Activated T-helper 9 cell treated with anti-CD3 and anti-CD28 coated beads, Interleukin-2, amount 50 U/mL, for 16 hours (primary cell): ENCODE measurements at places on chromosomes 3 and 15.

DNA sequence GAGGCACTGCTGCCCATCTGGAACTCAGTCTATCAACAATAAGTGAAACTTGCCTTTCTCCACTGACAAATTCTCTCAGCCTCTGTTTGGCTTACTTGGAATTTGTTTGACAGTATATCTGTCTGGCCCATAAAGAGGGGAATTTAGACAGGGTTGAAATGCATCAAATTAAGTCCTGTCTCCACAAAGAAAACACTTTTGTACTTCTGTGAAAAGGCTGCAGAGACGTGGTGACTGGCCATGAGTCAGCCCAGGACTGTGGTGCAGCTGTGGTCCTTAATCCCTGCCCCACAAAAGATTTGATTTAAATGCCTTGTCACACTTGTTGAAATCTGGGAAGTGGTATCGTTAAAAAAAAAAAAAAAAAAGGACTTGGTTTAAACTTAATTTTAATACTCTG, 47.5 kb downstream of the RYR3 start:
- DNase-seq = no peak

- DNase-seq = no peak
Observed at GRCh38 chr3:14489641-14490040, 50.5 kb downstream of the GRIP2 start.

DNA sequence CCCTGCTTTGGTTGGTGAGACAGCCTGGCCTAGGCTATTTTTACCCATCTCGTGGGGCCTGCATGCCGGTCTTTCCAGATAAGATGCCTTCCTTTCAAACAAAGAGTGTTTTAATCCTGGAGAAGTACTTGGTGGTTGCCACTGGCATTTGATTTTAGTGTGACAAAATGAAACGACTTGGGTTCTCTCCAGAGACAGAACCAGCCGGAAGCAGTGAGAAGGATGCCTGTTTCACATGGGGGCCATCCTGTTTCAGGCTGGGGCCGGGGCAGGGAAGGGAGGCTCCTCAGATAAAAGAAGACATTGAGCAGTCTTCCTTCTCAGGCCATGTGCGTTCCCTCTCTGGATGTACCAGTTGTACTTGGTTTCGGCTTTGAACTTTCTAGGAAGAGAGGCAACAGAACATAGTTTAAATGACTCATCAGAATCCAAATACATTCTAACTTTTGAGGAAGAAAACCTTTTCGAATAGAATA, 74.9 kb downstream of the TOP2B start:
- DNase-seq = no peak

DNA sequence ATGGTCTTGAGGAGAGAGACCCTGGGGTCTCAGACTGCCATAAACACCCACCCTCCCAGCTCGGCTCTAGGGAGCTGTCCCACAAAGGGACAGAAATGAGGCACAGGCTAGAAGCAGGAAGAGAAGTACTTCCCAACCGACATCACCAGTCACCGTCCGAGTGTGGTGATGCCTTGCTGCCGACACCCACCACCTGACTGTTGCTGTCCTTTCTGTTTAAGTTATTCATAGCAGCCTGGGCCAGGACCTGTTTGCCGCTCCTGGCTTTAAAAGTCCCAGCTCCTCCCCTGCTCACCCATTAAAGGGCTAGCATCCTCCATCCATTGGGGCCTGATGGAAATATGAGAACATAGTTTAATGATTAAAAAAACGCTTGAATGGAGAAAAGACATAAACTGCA, 13.2 kb upstream of the SPG11 start:
- DNase-seq = peak; percentile 18

DNA sequence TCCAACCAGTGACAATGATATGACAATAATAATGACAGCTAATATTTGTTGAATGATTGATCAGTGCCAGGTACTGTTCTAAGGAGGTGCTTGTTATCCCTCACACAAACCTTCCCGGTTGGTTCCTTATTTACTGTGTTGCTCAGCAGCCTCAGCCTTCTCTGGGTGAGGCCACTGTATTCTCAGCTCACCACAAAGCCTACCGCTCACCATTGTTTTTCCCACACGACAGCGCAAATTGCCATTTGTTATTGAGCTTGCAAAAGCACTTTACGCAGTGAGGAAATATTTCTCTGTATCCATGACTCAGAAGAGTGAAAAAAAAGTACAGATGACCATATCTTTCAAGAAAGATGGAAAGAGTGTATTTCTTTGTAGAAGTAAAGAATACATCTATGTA, 49.5 kb upstream of the PDZRN3 start:
- DNase-seq = no peak

- DNase-seq = no peak
Observed at GRCh38 chr15:82305621-82306048, 43.0 kb downstream of the SAXO2 start.

GRCh38 chr15:31563421-31563820, 236.8 kb downstream of the KLF13 start:
- DNase-seq = no peak

- DNase-seq = no peak
Observed at GRCh38 chr3:119825820-119826219, 43.9 kb downstream of the NR1I2 start.

DNA sequence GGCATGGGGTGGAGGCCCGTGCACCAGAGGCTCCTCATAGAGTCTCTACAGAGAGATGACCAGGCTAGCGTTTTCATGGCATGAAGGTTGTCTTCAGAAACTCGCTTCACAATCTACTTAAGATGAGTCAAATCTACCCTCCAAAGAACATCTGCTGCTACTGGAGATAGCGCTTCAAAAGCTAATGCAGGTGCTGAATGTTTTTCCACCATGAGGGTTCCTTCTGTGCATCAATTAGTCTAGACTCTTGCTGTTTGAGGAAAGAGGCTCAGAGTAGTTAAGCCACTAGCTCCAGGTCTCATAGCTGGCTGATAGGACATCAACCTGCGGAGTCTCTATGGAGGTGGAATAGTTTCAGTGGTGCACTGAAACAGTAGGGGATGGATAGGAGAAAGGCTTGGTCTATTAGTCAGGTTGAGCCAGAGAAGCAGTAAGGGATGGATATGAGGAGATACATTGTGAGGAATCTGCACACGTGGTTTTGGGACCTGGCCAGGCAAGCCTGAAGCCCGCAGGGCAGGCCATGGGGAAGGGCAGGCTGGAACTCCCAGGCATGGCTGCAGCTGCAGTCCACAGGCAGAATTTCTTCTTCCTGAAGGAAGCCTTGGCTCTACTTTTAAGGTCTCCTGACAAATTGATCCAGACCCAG, 117.5 kb downstream of the APBA2 start:
- no peak for DNase-seq

DNA sequence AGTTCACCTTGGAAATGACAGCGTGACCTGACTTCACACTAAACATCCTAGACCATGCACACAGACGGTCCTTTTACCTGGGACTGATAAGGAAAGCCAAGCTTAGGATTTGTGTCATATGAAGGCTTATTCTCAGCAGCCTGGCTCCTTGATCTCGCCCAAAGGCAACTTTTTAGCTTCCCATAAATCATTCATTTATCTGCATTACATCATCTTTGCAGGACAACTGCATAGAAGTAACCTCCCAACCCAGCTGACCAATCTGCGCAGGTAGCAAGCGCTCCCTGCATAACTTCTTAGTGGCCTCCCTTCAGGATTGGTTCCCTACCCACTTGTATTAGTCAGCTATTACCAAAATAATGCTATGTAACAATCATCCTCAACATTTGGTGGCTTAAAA, 389.9 kb upstream of the PROK2 start:
- no peak for DNase-seq

- no peak for DNase-seq
Observed at GRCh38 chr15:101641894-101642293, 10.3 kb downstream of the TM2D3 start.

DNA sequence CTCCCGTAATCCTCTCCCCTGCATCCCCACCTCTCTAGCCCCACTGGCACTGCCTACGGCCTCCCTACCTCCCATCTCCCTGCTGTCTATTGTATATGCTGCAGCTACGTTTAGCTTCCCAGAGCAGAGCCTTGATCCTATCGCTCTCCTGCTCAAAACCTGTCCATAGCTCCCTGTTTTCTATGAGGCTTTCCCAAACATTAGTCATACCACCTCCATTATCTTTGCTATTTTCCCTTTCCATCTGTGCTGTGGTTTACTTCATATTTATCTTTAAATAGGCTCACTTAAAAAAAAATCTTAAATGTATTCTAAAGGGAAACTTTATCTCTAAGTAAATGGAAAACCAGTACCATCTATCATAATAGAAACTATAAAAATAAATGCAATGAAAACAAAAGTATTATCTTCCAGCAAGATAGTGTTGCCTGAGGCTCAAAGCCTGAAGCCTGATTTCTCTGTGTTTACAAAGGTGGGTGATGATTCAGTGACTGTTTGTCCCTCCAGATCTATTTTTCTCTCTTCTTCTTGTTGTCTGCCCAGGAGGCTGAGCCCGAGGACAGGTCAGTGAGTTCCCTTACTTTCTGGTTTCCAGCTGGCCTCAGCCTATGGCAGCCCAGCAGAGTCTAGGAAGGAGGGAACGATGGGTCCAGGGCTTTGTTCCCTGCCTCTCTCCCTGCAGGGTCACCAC, 397.1 kb upstream of the CFAP20DC start:
- no peak for DNase-seq

GRCh38 chr15:66563566-66564110, 2.2 kb downstream of the LCTL start:
- DNase-seq = no peak

DNA sequence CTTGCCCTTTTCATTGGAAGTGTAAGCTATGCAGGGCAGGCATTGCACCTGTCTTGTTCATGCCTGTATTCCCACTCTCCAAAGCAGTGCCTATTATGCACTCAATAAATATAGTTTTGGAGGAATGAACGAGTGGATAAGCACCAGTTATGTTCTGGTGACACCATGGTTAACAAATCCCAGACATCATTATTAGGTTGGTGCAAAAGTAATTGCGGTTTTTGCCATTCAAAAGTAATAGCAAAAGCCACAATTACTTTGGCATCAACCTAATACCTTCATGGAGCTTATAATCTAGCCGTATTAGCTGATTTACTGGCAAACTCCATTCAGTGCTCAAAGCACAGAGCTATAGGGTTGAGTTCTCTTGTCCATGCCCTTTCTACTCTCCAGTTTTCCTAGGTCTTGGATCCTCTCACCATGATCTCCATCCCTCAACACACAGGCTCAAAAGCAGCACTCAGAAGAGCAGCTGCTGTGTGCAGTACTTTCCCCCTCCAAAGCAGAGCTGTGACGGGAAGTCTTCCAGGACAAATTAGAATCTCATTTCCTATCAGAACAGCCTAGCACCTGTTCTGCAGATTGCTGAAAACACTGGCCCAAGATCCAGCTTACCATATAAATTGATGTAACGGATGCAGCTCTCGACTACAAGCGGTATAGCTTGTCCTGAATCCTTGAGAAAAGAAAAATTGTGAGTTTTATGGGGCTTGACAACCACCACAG, 63.2 kb upstream of the RAD18 start:
- no peak for DNase-seq

- DNase-seq = no peak
Observed at GRCh38 chr15:80787316-80787715, 8.1 kb downstream of the CEMIP start.

DNA sequence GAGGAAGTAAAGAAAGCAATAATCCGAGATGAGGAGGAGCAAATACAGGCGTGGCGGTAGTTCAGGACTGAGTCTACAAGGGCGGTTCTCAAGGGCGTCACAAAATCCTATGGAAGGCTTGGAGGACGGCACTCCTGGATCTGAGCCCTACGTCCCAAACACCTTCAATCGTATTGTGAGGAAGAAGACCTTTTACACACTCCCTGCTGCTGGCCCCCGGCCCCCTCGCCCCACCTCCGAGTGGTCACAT, 747 bp downstream of the PLD1 start:
- no peak for DNase-seq

DNA sequence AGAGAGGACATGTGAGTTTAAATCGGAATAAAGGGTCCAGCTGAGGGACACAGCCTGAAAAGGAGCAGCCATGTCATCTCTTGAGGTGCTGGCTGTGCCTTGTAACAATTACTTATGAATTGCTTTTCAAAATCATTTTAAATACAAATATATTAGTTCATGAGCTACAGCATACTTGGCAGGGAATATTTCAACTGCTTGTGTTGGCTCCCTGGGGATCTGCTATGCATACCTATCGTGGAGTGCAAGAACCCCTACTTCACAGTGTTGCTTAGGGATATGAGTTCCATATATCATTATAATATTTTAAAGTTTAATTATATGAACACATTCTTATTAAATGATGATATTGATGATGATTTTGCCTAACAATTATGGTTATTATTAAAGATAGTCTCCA, 19.1 kb upstream of the P2RY14 start:
- no peak for DNase-seq

DNA sequence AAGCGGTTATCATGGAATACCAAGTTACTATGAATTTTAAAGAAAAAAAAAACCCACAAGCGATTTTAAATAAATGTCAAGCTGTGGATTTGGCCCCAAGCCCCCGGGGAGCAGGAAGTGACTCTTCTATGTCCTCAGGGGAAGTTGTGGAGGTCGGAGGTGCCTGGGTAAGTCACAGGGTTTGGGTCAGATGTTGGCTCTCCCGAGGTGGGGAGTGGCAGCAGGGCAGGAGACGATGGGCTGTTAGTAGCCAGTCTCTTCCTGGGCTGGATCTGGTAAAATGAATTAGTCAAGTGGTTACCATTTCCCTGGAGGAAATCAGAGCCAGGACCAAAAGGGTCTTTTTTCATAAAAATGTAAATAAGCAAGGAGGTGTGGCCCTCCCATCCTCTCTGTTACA, 316.7 kb downstream of the TLE3 start:
- DNase-seq = no peak

- no peak for DNase-seq
Observed at GRCh38 chr15:85587707-85588411, 206.9 kb downstream of the KLHL25 start.

DNA sequence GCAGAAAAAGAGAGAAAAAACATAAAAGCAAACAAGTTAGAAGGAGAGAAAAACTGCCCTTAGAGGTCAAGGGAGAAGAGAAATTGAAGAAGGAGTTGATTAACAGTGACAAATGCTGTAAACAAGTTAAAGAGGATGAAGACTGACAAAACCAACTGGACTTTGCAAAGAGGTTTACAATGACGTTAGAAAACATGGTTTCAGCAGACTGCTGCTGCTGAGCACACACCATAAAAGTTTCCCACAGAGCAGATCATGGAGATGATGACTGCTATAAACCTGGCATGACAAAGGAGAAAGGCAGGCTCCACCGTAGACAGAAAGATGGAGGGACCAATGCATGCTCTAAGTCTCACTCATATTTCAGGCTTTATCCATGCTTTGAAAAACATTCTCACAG, 78.7 kb downstream of the POLQ start:
- no peak for DNase-seq

DNA sequence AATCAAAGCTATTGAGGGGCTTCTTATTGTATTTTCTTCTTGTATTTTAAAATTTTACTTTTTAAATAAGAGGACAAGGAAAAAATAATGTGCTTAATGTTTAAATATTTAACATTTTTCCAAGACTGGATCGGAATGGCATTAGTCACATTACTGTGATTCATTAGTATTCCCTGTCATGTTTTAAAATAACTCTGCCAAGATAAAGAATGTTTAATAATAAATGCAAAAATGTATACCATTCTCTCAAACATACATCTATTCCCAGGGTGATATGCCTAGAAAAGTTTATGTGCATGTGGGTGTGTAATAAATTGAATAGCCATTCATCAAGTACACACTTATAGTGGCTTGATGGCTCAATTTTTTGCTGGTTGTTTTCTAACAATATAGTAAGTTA, 936.1 kb downstream of the PLOD2 start:
- no peak for DNase-seq

GRCh38 chr15:80674245-80674614, 20.9 kb upstream of the ABHD17C start:
- no peak for DNase-seq
